Fibroblast of skin of right biceps (primary cell): ENCODE measurements at places on chromosomes 13 and 19.

DNA sequence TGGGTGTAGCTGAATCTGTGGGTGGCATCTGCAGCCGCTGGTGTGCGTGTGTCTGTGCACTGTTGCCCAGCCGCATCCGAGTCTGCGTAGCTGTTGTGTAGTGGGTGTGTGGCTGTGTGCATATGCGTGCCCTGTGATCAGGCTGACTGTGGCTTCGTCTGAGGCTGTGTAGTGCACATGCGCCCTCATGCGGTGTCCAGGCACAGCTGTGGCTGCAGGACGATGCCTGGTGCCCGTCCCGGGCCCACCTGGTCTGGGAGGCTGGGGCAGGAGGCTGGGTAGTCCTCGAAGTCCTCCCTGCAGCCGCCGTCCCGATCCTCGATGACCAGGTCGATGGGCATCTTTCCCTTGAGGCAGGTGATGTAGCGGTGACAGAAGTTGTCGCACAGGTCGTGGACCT is 4.9 kb downstream of the MEIS3 start:
- no peak for DNase-seq

DNA sequence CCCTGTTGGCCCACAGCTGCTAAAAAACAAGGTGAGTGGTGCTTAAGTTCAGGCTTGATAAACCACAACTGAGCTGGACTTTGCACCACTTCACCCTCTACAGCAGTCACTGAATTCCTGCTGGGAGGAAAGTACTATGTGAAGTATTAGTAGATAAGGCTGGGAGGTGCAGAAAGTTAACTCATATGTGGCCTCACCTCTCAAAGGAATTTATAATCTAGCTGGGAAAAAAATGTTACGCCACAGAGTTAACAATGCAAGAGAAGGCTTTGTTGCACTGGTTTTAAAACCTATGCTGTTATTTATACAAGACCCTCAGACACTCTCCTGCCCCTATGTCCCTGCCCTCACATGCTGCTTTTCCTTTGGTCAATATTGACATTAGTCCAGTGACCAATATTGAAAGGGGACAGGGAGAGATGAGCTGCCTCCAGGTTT is 60.9 kb downstream of the LIG4 start:
- DNase-seq = no peak

DNA sequence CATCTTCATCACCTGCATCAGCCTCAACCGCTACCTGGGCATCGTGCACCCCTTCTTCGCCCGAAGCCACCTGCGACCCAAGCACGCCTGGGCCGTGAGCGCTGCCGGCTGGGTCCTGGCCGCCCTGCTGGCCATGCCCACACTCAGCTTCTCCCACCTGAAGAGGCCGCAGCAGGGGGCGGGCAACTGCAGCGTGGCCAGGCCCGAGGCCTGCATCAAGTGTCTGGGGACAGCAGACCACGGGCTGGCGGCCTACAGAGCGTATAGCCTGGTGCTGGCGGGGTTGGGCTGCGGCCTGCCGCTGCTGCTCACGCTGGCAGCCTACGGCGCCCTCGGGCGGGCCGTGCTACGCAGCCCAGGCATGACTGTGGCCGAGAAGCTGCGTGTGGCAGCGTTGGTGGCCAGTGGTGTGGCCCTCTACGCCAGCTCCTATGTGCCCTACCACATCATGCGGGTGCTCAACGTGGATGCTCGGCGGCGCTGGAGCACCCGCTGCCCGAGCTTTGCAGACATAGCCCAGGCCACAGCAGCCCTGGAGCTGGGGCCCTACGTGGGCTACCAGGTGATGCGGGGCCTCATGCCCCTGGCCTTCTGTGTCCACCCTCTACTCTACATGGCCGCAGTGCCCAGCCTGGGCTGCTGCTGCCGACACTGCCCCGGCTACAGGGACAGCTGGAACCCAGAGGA is 2.6 kb downstream of the P2RY11 start:
- DNase-seq = no peak

- no peak for DNase-seq
Observed at GRCh38 chr19:15250640-15250993, 18.4 kb upstream of the EPHX3 start.

GRCh38 chr13:81106348-81106747 is 765.4 kb upstream of the SPRY2 start:
- DNase-seq = no peak

DNA sequence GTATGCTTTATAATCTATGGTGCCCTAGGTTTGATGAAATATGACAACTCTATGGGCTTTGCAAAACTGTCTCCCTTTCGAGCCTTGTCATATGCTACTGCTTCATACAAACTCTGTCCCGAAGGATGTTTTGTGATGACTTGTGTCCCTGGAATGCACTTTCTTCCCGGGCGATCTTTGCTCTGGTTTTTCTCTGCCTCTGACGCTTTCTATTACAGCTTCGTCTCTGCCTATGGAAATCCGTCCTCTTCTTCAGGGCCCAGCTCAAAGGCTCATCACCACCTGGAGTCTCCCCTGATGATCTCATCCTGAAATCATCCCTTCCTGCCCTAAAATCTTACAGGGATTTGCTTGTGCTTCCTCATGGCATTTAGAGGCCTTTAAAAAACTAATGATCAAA is 191.5 kb upstream of the KL start:
- DNase-seq = peak; percentile 95

GRCh38 chr19:29587059-29587458 is 19.0 kb upstream of the POP4 start:
- no peak for DNase-seq

DNA sequence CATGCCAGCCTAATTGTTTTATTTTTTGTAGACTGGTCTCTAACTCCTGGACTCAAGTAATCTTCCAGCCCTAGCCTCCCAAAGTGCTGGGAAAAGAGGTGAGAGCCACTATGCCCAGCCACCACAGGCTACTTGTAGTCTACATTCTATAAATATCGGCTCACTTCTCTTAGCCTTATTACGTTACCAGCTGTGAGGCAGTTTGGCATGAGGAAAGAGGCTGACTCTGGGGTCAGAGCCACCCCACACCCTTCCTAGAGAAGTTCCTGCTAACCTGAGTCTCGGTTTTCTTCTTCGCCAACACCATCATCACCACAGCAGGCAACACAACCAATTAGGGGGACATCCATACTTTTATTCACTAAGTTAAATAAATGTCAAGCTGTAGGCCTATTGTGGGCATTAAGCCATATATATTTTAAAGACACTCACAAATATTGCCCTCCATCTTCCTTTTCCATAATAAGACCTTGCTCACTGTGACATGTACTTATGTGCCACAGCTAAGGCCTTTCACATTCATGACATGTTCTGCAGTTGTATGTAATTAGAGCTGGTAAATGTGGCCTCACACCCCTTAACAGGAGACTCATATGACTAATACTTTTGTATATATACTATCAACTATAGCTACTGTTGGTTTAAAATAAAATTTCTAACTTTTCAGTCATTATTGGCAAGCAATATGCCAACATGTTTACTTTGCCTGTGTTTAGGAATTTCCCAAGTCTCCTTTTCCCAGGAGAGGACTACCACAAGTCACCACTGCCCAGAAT is 5.7 kb downstream of the SLC25A30 start:
- DNase-seq = no peak

GRCh38 chr19:45250832-45251451 is at the start of gene MARK4:
Gene MARK4 (plus strand): TSS chr19:45251271. CDS start chr19:45251589, 318 bp downstream.
- peak; percentile 65 for DNase-seq

DNA sequence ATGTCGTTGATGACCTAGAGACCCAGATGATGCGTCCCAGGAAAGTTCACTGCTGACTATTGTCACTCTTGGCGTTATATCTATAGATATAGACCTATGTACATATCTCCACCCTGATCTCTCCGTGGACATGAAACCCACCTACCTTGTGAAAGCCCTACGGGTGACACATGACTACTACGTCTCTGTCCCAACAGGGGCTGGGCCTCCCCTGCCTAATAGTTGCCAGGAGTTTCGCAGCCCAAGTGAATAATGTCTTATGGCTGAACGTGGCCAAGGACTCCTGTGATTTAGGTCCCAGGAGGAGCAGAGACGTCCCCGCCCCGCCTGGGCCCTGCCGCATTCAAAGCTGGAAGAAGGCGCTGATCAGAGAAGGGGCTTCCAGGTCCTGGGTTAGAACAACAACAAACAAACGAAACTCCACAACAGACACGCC is 4.9 kb upstream of the POU4F1 start:
- DNase-seq = no peak

DNA sequence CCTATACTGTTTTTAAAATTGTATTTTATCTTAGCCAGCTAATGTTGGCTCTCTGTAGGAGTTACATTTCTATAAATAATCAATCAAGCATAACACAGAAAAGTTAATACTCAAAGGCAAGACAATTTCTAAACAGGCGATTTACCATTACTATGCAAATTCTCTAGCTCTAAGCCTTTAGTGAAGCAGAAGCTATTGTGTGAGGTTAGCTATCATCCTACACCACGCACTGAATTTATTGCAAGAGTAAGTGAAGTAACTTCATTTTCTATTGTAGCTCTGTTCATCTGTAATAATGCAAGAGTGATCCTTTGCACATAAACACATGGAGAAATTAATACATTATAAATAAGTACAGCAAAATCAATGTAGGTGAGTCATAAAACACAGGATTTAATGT is 439.3 kb downstream of the PCDH9 start:
- DNase-seq = no peak

- DNase-seq = no peak
Observed at GRCh38 chr13:110270507-110270906, 36.5 kb downstream of the COL4A1 start.

- DNase-seq = no peak
Observed at GRCh38 chr19:8655340-8655709, 24.9 kb downstream of the NFILZ start.
